Glutamatergic neuron (in vitro differentiated cells): ENCODE measurements at places on chromosomes 7 and 10.

GRCh38 chr10:103780242-103781149 is 74.9 kb downstream of the SH3PXD2A start:
- peaks cover 11% of the 10 kb centered on the region for H3K27me3 ChIP-seq
- H3K36me3 ChIP-seq: no peaks in the 10 kb centered on the region
- peak overlapping the region; percentile 19 for H3K27ac ChIP-seq
- DNase-seq: no peak
- no peak overlapping the region for H3K4me3 ChIP-seq

- no peak overlapping the region for H3K4me3 ChIP-seq
Measured at GRCh38 chr10:113691381-113691780, 11.7 kb downstream of the CASP7 start.

GRCh38 chr7:97293031-97293430 is 175.5 kb downstream of the SDHAF3 start:
- no peaks in the 10 kb centered on the region for H3K27me3 ChIP-seq
- no peaks in the 10 kb centered on the region for H3K36me3 ChIP-seq
- H3K4me1 ChIP-seq: no peaks in the 10 kb centered on the region
- no peak overlapping the region for H3K27ac ChIP-seq
- no peak for DNase-seq

- no peak overlapping the region for H3K27ac ChIP-seq
- H3K36me3 ChIP-seq: no peaks in the 10 kb centered on the region
- no peak for DNase-seq
- no peak overlapping the region for H3K4me3 ChIP-seq
Measured at GRCh38 chr10:37860494-37861190, 3.2 kb upstream of the ZNF248 start.

DNA sequence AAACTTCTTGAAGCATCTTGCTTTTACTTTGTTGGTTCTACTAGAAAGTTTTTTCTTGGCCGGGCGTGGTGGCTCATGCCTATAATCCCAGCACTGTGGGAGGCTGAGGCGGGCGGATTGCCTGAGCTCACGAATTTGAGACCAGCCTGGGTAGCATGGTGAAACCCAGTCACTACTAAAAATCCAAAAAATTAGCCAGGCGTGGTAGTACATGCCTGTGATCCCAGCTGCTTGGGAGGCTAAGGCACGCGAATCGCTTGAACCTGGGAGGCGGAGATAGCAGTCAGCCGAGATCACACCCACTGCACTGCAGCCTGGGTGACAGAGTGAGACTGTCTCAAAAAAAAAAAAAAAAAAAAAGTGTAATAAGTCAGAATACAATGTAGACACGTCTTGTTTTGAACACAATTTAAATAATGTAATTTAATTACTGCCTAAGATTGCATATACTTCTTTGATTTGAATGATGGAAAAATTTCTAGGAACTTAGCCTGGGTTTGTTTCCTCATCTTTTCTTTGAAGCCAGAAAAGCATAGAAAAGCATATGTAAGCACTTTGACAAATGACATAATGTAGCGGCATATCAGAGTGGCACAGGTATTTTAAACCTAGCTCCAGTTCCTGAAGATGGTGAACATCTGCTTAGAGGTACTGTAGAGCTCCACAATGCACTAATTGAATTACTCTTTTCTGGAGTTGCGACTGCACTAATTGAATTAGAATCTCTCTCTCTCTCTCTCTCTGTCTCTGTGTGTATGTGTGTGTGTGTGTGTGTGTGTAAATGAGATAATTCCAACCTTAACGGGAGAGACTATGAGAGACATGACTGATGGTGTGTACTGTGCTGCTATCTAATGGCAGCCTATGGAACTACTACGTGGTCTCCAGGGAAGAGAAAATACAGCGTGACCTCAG is 87.8 kb downstream of the BTRC start:
- peaks cover 7% of the 10 kb centered on the region for H3K27me3 ChIP-seq
- no peaks in the 10 kb centered on the region for H3K36me3 ChIP-seq
- peak overlapping the region; percentile 72 for H3K27ac ChIP-seq
- H3K4me1 ChIP-seq: peaks cover 9% of the 10 kb centered on the region

DNA sequence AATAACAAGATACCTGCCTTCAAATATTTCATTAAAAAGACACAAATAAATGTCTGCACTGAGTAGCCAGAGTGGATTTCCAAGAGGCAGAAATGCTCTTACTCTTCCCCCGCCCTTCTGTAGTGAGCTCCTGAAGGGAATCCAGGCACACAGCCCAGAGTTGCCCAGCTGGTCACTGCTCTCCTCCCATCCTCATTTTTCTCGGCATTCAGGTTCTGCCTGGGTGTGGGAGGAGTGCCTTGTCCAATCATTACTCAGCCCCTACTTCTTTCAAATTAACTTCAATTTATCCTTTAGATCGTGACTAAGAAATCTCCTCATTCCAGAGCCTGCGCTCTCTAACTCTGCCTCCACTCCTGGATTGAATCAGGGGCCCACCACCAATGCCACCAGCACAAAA is 12.2 kb downstream of the CCDC6 start:
- no peak for DNase-seq
- no peak overlapping the region for H3K4me3 ChIP-seq
- H3K36me3 ChIP-seq: no peaks in the 10 kb centered on the region
- H3K4me1 ChIP-seq: peaks cover 20% of the 10 kb centered on the region
- peaks cover under 1% of the 10 kb centered on the region for H3K27me3 ChIP-seq

GRCh38 chr10:104515678-104516199 is 125.4 kb upstream of the SORCS3 start:
- no peak overlapping the region for H3K4me3 ChIP-seq
- no peaks in the 10 kb centered on the region for H3K4me1 ChIP-seq
- H3K27me3 ChIP-seq: peaks cover 2% of the 10 kb centered on the region
- H3K27ac ChIP-seq: no peak overlapping the region

GRCh38 chr10:58544135-58544534 is 31.5 kb downstream of the BICC1 start:
- no peaks in the 10 kb centered on the region for H3K27me3 ChIP-seq
- no peaks in the 10 kb centered on the region for H3K4me1 ChIP-seq
- DNase-seq: no peak
- no peak overlapping the region for H3K27ac ChIP-seq
- H3K36me3 ChIP-seq: no peaks in the 10 kb centered on the region

DNA sequence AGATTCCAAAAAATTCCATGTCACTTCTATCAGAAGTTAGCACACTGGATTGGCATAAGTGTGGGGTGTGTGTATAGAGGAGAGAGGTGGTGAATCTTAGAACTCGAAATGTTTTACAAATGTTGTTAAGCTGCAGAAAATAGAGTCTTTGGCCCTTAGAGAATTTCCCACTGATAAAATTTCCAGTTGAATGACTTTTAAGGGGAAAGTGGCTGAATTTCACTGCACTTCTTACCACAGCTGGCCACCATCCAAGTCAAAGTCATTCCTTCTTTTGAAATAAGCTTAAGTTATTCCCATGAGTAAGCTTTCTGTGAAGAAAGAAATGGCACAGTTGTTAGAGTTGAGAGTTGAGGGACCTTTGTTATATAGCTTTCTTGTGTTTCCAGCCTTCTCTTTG is 13.9 kb downstream of the VCL start:
- peaks cover 6% of the 10 kb centered on the region for H3K4me1 ChIP-seq
- H3K27me3 ChIP-seq: no peaks in the 10 kb centered on the region
- DNase-seq: no peak
- H3K27ac ChIP-seq: no peak overlapping the region
- H3K4me3 ChIP-seq: no peak overlapping the region
- H3K36me3 ChIP-seq: no peaks in the 10 kb centered on the region

GRCh38 chr7:148105853-148106252 is 484.7 kb upstream of the C7orf33 start:
- H3K4me3 ChIP-seq: no peak overlapping the region
- H3K36me3 ChIP-seq: no peaks in the 10 kb centered on the region
- no peak overlapping the region for H3K27ac ChIP-seq
- peaks cover 9% of the 10 kb centered on the region for H3K4me1 ChIP-seq
- DNase-seq: no peak
- H3K27me3 ChIP-seq: no peaks in the 10 kb centered on the region

DNA sequence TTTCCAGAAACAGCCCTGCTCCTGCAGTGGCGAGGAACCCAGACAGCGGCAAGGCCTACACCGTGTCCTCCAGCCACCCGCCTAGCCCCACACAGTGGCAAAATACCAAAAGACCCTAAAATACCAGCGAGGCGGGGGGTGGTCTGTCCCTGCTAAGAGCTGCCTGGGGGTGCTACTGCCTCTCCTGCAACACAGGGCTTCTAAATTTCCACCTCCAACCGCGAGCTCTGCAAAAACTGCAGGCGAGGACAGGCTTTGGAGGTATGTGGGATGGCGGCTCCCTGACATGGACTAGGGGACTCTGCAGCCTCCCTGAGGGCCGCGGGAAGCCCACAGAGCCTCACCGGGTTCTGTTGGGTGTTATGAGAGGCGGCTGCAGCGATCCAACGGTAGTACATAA is 122.3 kb downstream of the WDR37 start:
- peaks cover 5% of the 10 kb centered on the region for H3K27me3 ChIP-seq
- H3K4me1 ChIP-seq: peaks cover 5% of the 10 kb centered on the region
- H3K36me3 ChIP-seq: peaks cover 5% of the 10 kb centered on the region
- no peak for DNase-seq
- H3K27ac ChIP-seq: no peak overlapping the region

GRCh38 chr10:132912713-132913558 is 29.4 kb downstream of the CFAP46 start:
- no peak for DNase-seq
- H3K36me3 ChIP-seq: no peaks in the 10 kb centered on the region
- H3K27me3 ChIP-seq: peaks cover 3% of the 10 kb centered on the region
- H3K4me1 ChIP-seq: peaks cover 2% of the 10 kb centered on the region
- H3K4me3 ChIP-seq: no peak overlapping the region
- no peak overlapping the region for H3K27ac ChIP-seq
